ENCODE measurements at places on chromosomes 16 and 17.

- DNase-seq = no peak
These were observed 30.1 kb downstream of the QPRT start for GRCh38 chr16:29708917-29709600.

DNA sequence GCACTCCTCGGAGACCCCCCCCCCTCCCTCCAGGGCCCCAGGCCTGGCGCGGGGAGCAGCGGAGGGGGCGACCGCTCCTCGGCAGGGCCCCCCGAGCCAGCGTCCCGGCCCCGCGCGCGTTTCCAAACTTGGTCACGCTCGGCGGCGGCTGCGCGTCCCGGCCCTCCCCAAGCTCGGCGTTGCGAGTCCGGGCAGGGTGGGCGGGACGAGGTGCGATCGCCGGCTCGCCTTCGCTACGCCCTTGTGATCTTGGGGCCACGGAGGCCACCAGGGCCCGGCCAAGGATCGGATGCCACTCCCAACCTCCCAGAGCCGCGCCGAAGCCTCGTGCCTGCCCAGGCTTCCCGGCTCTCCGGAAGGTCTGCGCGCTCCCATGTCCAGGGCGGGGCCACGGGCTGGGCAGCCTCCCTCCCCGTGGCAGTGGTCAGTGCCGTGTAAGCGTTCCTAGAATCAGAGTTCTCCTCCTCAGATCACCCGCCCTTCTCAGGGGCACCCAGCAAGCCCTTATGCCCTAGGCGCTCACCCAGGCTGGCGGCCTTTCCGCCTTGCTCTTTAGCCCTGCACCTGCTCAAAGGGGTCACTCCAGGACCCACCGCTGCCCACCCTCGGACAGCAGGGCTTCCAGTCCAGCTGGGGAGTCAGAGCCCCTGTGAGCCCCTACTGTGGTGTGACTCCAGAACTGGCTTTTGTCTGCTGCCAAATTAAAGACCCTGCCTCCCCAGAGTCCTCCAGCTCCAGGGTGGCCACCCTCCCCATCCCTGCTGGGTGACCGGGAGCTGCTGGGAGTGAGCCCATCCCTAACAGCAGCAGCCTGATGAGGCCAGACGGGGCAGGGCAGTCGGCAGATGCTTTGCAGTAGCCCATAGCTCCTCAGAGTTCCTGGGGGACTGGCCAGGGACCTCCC, 12.2 kb upstream of the MRPS23 start:
- DNase-seq = peak; percentile 69

DNA sequence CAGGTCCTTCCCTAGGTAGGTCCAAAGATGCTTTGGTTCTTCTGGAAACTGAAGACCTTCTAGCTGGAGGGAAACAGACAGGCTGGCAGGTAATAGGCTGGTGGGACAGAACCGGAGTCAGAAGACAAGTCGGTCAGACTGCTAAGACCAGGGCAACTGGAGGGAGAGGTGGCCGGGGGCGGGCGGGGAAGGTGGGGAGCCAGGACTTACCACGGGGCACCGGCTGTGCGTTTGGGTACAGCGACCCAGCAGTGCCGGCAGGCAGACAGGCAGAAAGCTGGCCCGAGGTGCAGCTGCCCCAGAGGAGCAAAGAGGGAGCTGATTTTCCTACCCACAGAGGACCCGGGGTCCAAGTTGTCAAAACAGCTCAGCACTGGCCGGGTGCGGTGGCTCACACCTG, 575 bp downstream of the SLC52A1 start:
- no peak for DNase-seq

- no peak for DNase-seq
These were observed 4.4 kb upstream of the HOXB13 start for GRCh38 chr17:48732688-48733629.

- DNase-seq = peak; percentile 8
These were observed 152.2 kb upstream of the NOG start for GRCh38 chr17:56441308-56441707.

GRCh38 chr16:89191033-89191900, 9.1 kb downstream of the SLC22A31 start:
- no peak for DNase-seq

DNA sequence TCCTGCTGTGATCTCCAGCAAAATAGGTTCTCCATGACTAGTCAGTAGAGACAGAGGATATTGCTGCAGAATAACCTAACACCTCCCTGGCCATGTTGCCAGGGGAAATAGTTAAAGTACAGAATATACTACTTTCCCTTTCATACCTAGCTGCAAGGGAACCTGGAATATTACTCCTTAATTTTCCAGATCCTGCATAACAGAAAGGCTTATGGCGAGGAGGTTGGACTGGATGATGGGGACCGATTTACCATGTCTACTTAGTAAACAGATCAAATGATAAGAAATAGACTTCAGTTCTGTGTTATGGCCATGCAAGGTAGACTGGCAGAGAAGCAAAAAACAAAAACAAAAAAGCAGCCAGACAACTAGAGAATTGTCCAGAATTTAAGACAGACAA, 117.4 kb downstream of the MSI2 start:
- no peak for DNase-seq

DNA sequence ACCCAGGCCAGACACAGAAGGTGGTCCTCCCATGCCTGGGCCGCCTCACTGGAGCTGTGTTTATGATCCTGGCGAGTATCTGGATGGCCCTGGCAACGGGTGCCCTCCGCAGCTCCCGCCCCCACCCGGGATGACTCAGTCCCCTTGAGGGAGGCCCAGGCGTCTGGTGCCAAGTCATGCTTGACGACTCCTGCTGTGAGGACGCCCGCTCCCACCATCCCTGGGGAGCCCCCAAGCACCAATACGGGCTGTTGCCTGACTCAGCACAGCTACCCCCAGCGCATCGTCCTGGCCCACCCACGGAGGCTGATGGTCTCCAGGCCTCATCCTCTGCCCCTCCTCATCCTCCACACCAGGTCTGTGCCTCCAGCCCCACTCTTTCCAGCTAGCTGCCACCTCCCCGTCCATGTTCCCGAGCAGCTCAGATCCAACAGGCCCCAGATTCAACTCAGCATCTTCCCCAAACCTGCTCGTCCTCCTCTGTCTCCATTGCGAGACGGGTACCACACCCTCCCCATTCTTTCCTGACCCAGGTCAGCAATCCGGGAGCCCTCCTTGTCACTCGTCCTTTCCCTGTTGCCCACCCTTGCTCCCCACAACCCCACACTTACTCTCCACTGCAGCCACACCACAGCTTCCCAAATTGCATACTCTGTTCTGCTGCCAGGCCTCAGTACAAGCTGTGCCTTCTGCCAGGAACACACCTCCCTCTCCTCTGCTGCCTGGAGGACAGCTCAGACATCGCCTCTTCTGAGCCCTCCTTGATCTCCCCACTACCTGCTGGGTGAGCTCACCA, 2.6 kb downstream of the CAMKK1 start:
- peak; percentile 98 for DNase-seq

DNA sequence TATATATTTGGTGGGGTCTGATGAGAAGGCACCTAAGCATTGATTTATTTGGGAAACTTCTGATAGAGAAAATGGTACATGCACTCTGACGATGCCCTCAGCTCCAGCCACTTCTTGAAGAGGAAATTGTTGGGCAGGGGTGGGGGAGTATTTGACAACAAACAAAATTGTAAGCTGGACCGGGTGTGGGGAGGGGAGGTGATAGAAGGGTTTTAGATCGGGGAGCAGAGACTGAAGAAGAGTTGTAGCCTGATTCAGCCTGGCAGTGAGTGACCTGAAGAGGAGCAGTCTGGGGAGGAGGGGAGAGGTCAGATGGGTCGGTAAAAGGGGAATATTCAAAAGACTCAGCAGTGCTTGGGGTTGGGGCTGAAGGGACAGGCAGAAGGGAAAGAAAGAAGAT, 2284.7 kb downstream of the TP53TG3F start:
- DNase-seq = no peak

Measured in A549 (cell line).